ENCODE measurements at places on chromosomes 2 and 18.
A peak's percentile ranks its signal among the peaks of the same experiment; 100 is the strongest.

DNA sequence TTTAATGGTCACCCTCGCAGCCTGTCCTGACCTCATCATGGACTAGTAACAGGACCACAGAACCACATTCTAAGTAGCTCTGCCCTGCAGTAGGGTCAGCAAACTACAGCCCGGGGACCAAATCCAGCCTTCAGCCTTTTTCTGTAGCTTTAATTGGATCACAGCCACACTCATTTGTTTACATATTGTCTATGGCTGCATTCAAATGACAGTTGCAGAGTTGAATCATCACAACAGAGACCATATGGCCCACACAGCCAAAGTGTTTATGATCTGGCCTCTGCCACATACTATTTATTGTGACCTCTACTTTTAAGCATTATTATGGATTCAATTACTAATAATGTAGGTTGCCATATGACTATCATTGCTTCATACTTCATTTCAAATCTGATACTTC lies 47.7 kb downstream of the MAP3K19 start:
- no peak for DNase-seq

DNA sequence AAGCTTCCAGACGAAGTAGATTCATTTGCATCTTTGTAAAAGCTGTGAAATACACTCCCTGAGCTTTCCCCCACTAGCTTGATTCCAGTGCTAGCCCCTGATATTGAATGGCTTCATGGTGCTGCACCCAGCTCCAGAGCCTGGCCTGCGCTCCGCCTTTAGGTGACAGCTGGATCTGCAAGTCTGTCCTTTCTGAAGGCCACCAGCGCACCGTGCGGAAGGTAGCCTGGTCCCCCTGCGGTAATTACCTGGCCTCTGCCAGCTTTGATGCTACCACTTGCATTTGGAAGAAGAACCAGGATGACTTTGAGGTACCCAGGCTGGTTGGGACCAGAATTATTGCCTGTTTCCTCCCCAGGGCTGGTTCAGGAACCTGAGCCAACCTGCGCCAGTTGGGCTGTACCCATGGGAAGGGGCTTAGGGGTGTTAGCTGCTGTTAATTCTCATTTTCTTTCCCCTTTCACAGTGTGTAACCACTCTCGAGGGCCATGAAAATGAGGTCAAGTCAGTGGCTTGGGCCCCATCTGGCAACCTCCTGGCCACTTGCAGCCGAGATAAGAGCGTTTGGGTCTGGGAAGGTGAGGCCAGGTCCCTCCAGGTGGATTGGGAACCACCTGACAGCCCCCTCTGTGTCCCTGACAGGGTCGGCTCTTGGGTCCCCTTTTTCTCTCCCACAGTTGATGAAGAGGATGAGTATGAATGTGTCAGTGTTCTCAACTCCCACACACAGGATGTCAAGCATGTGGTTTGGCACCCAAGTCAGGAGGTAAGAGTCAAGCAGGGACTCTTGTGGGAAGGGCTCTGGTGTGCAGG lies 1.3 kb downstream of the CIAO1 start:
- peak; percentile 73 for DNase-seq

DNA sequence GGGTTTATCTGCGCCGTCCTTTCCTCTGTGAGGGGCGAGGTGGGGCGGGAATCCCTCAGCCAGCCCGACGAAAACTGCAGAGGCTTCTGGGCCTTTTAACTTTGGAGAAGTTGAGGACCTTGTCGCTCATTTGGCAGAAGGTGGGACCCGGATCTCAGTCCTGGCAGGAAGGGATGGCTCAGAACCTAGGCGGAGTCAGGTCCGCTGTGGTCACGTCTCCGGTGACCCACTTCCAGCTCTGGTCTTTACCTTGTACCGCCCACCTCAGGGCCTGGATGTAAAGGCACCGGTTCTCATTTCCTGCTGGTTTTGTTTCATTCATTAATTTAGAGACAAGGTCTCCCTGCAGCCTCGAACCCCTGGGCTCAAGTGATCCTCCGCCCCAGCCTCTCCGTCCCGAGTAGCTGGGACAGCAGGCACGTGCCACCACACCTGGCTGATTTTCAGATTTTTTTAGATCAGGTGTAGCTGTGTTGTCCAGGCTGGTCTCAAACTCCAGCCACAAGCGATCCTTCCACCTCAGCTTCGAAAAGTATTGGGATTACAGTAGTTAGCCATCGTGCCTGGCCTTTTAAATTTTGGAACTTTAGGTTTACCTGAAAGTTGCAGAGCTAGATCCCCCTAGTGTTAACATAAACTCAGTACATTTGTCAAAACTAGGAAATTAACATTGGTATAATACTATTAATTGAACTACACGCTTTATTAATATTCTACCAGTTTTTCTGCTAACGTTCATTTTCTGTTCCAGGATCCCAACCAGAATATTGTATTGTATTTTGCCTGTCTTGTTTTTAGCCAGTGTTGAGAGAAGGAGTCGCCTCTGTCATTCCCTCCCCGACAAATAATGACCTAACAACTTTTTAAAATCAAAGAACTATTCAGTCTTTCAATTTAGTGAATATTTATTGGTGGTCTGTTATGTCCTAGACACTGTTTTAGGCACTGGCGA lies 852 bp downstream of the POLI start:
- peak; percentile 74 for DNase-seq

DNA sequence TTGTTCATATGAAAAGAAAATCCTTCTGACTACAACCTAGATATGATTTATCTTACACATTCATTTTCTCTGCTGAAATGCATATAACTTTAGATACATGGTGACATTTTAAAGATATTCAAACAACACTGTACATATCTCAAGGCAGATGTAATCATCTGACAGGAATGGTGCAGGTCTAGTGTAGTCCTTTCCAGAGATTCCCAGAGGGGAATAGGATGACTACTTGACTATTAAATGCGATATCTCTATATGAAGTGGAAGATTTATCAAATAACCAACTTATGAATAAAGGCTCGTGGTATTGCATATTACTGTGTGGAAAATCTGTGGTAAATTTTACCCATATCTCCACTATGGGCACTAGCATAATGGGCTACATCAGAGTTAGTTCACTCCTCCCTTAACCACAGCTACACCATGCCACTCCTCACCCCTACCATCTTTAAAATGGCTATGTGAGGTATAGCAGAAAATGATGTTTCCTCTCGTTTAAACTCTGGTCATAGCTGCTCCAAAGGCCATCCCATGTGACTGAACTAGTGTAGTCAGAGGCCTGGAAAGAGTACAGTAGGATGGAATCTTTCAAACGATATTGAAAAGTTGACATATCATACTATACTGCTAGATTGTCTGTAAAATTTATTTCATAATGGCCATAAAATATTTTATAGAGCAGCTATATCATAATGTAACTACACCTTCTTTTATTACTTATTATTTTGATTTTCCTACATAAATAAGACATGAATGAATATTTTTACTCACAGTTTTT lies 9.1 kb upstream of the ITPRID2 start:
- DNase-seq, result no peak

DNA sequence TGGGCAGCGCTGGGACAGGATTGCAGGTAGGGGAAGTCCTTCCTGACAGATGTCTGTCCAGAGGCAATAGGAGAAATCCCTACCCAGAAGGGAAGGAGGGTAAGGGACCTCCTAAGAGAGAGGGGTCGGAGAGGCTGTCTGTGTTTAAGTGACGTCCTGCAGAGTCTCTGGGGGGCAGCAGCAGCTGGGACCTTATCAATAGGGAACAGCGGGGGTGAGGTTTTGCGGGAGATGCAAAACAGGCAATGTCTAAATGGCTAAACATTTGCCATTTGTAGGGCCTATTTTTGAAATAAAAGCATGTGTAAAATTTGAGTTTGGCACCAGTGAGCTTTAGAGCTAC lies 108.7 kb upstream of the HS6ST1 start:
- no peak for DNase-seq

DNA sequence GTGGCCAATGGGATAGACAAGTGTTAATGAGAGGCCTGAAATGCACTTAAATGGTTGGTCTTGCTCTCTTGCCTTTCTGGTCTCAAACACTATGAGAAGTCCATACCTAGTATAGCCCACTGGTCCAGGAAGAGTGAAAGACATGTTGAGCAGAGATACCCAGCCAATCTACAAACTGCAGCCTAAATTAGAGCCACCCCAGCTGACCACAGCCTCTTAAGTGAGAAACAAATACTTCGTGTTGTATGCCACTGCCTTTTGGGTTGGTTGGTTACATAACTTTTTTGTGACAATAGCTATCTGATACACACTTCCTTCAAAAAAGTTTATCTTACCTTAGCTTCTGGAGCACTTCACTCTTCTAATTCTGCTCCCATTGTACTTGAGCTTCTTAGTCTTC lies 8.8 kb upstream of the EXOC6B start:
- no peak for DNase-seq

DNA sequence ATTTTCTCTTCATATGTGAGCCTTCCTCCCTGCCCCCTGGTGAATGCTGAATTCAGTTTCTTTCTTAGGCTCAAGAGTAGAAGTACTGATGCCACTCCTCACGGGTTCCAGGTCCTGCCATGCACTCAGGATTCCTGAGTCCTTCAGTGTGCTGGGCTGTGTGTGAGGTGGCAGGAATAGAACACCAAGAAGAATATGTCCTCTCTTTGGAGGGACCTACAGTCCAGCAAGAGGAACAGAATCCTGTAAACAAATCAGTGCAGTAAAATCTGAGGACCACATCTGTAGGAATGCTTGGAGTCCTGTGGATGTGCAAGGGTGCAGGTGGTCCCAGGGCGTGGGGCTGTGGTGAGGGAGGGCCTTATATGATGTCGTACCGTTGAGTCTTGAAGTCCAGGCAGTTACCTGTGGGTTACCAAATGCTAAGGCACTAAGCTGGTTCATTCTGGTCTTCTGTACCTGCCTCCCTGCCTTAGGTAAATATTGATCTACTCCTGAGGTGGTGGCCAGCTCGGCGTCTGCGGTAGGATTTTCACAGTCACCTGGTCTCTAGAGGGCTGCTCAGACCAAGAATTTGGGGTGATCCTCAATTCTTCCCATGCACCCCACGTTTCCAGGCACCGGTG lies 5.5 kb downstream of the ASAP2 start:
- no peak for DNase-seq

GRCh38 chr2:237059155-237059875 lies 26.4 kb upstream of the COPS8 start:
- DNase-seq, result no peak

- no peak for DNase-seq
Measured at GRCh38 chr2:224563537-224563936, 21.6 kb downstream of the CUL3 start.

DNA sequence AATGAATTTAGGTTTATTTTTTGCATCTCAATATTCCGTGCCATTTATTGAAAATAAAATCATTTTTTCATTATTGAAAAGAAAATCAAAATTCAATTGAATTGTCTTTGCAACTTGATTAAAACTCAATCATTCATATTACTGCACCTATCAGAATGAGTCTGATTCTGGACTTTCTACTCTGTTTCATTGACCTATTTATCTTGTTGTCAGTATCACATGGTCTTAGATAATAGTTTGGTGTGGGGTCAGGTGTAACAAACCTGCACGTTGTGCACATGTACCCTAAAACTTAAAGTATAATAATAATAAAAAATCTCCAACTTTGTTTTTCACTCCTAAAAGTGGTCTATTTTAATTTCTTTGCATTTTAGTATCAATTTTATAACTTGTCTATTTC lies 422.9 kb downstream of the RAD51AP2 start:
- no peak for DNase-seq

DNA sequence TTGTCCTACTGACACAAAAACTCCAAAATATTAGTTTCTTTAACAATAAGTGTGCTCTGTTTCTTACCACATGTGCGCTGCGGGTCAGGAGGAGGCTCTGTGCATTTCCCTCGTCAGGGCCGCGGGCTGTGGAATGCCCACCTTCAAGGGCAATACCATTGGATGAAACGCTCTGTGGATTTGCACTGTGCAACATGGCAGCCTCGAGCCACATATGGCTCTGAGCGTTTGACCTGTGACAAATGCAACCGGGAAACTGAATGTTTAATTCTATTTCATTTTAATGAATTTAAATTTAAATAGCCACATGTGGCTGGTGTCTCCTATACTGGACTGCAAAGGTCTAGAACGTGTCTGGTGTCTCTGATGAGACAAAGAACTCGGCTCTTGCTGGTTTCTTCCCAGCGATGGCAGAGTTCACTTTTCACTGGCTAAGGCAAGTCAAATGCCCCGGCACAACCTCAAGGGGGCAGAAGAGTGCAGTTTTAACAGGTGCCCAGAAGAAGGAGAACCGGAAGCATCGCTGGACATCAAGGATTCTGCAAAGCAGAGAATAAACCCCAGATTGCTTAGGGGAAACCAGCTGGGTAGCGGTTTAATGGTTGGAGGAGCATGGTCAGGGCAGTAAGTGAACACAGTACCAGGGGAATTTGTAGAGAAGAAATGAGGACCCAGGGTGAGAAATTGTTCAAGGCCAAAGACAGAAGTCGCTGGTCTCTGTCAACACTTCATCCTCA lies 37.0 kb upstream of the TMEM18 start:
- DNase-seq, result peak; percentile 70

DNA sequence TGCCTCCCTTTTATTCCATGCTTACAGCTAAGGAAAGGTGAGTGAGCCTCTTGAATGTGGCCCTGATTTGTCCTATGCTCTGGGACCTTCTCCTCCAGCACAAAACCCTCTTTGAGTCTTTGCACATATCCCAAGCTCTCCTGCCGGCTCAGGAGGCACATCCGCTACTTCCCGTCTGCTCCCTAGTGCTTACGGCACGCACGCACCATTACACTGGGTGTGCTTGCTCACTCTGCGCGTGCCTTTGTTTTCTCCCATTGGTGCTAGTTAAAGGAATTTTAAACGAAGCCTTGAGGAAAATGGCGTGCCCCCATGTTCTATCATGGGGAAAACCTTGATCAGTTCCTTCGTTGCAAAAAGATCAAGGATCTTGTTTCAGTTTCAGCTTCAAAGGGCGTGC lies 7.9 kb upstream of the DGKD start:
- no peak for DNase-seq

DNA sequence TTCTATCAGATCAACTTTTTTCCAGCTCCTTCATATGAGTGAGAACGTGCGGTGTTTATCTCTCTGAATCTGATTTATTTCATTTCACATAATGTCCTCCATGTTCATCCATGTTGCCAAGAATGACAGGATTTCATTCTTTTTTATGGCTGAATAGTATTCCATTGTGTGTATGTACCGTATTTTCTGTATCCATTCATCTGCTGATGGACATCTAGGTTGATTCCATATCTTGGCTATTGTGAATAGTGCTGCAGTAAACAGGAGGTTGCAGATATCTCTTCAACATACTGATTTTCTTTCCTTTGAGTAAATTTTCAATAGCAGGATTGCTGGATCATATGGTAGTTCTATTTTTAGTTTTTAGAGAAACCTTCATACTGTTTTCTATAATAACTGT lies 388.5 kb downstream of the DCDC2C start:
- no peak for DNase-seq

- DNase-seq, result no peak
Measured at GRCh38 chr2:147297820-147298219, 547.0 kb upstream of the ACVR2A start.
